CD4-positive, alpha-beta T cell treated with Interleukin-2 at 100 ng/mL for 4 hours (primary cell): ENCODE measurements at places on chromosomes 7 and 10.

- DNase-seq = no peak
Observed at GRCh38 chr10:30995081-30995770, 36.4 kb downstream of the ZNF438 start.

DNA sequence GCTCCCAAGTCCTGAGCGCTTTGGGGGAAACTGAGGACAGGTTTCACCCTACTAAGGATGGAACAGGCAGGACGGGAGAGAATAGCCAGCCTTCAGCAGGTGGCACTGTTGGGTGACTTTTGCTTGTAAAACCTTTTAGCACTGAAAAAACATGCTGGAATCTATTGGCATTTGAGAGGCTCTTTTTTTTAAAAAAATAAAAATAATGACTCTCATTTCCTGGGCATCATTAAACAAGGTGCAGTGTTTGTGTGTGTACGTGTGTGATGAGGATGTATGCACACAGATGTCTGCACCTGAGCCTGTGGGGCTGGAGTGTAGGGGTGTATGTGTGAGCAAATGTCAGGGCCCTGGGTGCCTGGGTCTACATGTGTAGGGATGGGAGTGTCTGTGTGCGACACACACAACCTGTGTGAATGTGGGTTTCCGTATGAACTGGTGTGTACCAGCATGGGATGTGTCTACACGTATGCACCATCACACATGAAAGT is 177.9 kb downstream of the RPS24 start:
- no peak for DNase-seq

- DNase-seq = no peak
Observed at GRCh38 chr7:50564640-50565558, at the start of gene DDC. TSS of gene DDC (minus strand) at chr7:50565405. CDS start at chr7:50544085, 21,320 bp downstream.

GRCh38 chr7:120272701-120273475 is at the start of gene KCND2:
TSS of gene KCND2 (plus strand) at chr7:120273175.
- DNase-seq = no peak

- no peak for DNase-seq
Observed at GRCh38 chr10:86848747-86849146, 92.3 kb downstream of the BMPR1A start.

DNA sequence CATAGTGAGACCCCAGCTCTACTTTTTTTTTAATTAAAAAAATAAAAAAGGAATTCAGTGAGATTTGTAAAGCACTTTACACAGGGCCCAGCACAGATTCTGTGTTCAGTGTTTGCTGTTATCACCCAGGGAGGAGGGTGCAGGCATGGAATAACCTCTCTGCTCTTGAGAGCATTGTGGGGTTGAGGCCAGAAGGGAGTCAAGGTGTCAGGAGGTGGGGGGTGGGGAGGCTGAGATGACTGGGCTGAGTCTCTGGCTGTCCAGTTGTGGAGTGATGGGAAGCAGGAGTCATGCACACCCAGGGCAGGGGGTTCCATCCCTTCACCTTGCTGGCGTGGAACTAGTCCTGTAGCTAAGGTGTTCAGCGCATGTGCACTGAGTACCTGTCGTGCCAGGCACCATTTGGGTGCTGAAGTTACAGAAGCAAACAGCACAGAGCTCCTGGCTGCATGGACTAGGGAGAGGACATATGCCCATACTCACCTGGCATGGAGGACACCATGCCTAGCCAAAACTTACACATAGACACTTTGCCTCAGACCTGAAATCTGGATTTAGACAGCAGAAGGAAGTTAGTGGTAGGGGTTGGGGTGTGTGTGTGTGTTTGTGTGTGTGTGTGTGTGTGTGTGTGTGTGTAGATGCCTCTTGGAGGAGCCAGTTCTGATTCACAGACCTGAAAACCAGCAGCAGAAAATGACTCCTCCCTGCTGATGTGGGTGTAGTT is 69.2 kb upstream of the LRRC4 start:
- DNase-seq = no peak

DNA sequence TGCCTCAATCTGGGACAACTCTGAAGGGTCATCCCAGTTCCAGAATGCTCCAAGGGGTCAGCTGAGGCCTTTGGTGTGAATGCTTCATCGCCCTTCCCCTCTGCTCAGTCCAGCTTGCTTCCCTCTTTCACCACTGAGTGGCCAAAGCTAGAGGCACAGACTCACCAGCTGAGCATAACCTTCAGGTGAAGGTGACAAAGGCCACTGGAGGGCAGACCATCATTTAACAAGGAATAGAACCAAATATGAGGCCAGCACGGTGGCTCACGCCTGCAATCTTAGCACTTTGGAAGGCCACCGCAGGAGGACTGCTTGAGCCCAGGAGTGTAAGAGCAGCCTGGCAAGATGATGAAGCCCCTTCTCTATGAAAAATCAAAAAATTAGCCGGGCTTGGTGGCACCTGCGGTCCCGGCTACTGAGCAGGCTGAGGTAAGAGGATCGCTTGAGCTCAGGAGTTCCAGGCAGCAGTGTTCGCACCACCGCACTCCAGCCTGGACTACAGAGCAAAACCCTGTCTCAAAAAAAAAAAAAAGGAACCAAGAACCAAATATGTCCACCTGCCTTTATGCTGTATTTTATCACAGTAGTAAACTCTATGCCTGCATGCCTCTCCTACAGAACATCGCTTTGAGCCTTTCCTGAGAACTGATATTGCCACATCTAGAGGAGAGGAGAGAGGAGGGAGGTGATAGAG is 13.4 kb downstream of the PRKAG2 start:
- no peak for DNase-seq

DNA sequence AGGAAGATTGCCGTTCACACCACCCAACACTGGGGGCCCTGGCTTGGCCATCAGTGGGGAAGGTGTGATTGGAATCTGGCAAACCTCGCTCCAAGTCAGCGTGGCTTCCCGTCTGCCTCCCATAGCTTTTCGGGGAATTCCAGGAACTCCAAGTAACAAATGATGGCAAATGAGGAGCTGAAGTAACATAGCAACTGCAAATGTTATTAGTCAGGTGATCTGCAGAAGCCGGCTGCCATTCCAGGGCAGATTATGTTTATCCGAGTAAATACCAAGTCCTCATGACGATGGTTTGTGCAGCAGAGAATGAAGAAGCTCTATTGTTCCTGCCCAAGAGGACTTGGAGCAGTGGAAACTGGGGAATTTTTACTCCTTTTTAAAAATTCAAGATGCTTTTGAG is 270.5 kb upstream of the PODXL start:
- no peak for DNase-seq

GRCh38 chr7:108611268-108611667 is 41.6 kb downstream of the DNAJB9 start:
- no peak for DNase-seq

DNA sequence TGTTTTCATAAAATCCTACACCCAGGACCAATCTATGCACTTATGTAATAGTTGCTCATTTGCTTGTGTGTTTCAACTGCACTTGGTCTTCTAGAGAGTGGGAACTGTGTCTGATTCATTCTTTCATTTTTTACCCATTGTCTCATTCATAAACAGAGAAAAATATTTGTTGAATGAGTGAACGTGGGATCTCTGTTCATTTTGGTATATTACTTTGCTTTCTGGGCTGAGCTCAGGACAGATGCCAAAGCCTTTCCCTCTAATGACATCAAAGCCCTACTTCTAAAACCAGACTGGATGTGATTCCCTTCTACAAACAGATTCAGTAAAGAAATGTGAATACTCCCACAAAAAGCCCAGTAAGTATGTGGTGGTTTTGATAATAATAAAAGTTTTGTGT is 145.2 kb downstream of the ST7 start:
- no peak for DNase-seq

DNA sequence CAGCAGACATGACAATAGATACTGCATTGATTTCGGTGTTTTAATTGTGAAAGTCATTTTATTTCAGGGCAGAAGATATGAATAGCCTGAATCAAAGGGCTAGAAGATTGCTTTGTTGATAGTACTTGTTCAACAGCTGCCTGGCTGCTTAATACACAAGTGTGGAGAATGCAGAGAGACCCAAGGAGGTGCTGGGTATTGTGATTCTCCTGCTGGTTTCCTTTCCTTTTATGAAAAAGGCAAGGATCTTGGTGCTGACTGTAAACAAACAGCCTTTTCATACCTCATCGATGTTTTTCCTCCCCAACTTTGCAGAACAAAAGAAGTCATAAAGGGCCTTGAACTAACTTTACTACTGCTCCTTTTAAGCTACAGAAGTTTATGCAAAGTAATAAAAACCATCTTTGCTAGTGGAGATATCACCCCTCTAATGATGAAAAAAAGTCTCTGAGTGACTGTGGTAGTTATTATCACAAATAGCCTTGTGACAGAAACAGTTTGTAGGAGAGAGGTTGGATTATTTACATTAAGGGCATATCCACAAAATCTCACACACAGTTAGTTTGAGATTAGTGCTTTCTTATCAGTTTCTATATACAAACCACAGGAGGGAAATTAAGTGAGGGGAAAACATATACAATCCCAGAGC is 800.0 kb downstream of the LRMDA start:
- DNase-seq = no peak

DNA sequence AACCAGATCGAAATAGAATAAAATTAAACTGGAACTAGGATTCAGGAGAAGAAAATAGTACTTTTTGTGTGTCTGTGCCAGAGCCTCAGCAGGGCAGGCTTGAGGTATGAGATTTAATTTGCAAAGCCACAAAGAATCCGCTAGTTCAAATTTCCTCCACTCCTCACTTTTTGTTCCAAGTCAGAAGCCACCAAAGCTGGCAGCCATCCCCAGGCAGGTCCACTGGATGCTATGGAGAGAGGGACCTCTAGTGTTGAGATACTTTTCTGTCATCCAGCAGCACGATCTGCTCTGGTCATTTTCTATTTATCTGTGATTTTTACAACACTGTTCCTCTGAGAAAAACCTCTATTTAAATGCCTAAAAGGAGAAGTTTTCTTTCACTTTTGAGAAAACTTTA is 147.9 kb upstream of the FRMD4A start:
- DNase-seq = no peak

DNA sequence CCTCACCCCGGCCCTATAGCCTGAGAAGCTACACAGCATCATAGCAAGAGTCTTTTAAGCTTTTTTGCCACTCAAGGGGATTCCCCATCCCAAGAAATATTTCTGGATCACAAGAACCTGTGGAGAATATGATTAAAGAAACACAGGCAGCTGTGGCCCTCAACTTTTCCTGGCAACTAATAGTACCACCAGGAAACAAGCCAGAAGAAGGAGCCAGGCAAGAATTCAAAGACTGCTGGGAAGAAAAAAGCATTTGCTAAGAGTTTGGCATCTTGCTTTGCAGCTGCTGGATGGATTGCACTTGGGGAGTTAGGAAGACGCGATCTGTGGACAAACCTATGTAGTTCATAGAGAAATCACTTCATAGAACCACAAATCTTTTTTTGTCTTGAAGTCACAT is 437.8 kb downstream of the PLXDC2 start:
- DNase-seq = no peak

DNA sequence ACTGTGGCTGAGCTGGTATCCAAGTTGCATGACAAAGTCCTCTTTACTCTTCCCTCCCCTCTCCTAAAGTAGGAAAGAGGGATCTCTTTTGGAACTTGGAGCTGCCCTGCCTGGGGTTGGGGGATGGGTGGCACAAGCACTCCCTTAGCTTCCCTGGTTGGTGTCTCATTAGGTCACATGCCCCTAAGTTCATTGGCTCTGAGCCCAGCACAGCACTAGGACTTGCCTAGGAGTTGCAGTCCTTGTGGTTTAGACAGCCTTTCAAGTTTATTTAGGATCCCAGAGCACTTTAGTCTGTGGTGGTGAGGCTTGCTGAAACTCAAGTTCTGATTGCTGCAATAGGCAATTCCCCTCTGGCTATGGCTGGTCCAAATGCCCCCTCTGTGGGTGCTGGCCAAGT is 281.4 kb downstream of the NXPH1 start:
- no peak for DNase-seq

- no peak for DNase-seq
Observed at GRCh38 chr10:87744606-87745005, 73.4 kb downstream of the ATAD1 start.

GRCh38 chr10:9262770-9263169 is 1208.3 kb downstream of the GATA3 start:
- DNase-seq = no peak

DNA sequence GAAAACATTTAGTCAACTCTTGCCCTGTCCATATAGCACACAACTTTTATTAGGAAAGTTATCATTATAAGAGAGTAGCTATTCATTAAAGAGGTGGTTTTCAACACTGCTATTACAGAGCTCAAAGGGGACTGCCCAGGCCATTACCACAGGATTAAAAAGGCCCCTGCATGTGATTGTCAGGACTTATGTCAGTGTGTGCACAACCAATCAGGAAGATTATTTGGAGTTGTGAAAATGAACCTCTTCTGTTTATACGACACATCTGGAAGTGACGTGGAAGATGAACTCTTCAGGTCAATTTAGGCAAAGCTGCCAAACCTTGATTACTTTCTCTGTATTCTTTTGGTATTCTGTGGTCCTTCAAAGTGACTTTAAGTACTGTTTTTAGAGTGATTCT is 14.7 kb downstream of the CCNY start:
- no peak for DNase-seq

DNA sequence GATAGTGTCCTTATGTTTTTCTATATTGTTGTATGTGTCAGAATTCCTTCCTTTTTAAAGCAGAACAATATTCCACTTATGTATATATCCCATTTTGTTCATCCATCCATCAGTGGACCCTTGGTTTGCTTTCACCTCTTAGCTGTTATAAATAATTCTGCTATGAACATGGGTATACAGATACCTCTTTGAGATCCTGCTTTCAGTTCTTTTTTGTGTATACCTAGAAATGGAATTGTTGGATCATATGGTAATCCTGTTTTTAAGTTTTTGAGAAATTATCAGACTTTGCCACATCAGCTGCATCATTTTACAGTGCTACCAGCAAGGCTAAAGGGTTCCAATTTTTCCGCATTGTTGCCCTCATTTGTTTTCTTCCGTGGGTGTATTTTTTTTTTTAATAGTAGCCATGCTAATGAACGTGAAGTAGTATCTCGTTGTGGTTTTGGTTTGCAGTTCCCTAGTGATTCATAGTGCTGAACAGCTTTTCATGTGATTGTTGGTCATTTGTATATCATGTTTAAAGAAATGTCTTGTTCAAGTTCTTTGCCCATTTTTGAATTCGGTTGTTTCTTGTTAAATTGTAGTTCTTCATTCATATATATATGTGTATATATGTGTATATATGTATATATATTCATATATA is 87.8 kb downstream of the LCOR start:
- DNase-seq = no peak

DNA sequence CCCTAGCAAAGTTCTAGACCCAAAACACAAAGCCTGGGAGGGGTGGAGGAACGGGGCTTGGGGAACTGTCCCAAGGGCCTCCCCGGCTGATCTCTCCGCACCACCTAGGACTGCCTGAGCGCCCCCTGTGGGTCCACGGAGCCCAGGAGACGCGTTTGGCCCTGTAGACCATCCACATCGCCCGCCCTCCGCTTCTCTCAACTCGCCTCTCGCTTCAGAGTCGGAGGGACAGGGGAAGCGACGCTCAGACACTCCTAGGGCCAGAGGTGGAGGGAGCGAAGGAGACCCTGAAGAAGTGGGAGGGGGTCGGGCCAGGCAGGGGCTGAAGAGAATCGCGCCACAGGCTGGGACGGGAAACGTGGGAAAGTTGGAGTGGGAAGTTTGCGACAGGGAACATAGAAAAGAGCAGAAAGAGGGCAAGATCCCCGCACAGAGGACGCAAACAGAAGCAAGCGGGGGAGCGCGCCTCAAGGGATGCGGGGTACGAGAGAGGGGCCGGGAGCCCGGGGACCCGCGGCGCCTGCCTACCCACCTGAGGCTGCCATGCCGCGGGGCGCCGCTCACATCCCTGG is 378 bp downstream of the PIK3AP1 start:
- DNase-seq = peak; percentile 52

- DNase-seq = no peak
Observed at GRCh38 chr10:48496105-48496830, 108.6 kb downstream of the ARHGAP22 start.

- DNase-seq = no peak
Observed at GRCh38 chr7:6640246-6640721, 3.2 kb downstream of the ZNF316 start.

- no peak for DNase-seq
Observed at GRCh38 chr10:99693933-99694583, 34.7 kb downstream of the ENTPD7 start.
